Ascending aorta (tissue), 2 donors: ENCODE measurements at places on chromosomes 4 and X.

GRCh38 chr4:176744091-176744490 is 48.6 kb downstream of the VEGFC start:
- DNase-seq = no peak

- DNase-seq = no peak
These were observed 305.1 kb upstream of the ANXA10 start for GRCh38 chr4:167787231-167787630.

DNA sequence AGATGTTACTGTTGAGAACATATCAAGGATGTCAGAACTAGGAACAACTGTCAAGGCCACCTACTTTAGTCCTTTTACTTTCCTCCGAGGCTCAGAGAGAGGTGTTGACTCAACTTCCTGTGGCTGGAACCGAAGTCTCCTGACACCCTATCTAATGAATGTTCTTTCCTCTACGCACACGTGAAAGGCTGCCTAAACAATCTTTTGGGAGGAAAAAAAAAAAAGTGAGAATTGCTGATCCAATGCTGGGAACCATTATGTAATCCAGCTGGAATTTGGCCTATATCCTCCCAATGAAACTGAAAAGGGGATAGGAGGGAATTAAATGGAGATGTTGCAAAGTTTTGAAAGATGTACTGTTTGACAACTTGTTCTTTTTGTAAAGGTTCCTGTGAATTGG is 8.3 kb upstream of the MAP7D3 start:
- DNase-seq = no peak

- no peak for DNase-seq
These were observed 67.6 kb downstream of the SHOX start for GRCh38 chrX:698206-698605.

DNA sequence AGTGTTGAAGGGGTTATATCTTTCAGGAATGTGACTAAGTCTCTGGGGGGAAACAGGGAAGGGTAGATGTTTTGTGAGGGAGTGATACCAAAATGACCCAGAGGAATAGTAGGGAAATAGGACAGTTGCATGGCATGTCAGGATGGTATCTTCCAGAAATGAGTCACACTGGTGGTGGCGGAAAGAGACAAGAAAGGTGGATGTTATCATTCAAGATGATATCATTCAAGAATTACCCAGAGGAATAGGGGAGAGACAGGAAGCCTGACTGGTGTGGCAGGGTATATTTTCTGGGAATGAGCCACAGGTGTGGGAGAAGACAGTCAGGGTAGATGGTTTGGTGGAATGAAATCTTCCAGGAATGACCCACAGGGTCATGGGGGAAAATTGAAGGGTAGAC is 61.1 kb downstream of the MAOA start:
- no peak for DNase-seq

DNA sequence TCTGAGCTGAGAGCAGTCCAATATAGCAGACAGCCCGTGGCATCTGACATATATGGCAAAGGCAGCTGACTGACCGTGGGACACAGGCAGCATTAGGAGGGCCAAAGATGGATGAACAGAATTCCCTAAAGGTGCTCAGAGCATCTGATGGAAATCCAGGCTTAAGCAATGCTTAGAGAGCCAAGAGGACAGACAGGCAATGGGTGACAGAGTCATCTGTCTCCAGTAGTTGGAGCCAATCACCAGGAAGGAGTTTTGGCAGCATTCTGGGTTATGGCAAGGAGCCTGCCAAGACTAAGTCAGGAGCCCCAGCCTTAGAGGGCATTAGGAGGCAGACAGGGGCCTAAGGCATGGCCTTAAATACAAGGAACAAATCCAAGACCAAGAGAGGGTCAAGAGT is 153.3 kb upstream of the USP9X start:
- DNase-seq = no peak

DNA sequence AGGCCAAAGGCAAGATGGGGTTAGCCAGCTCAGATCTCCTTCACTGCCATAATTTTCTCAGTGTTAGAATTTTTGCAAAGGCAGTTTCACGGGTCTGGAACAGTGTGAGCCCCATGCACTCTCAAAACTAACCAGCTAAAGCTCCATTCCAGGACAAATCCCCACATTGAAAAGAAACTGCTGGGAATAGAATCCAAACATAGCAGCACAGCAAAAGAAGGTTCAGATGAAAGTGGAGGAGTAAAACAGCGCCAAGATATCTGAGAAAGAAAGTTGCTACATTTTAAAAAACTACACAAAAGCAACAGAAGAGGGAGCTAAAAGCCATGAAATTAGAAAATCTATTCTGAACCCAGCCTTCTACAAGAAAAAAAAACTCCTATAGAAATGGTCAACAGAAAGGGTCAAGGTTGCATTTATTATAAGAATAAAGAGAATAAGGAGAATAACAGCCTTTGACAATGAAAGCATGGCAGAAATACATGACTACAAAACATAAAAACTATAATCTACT is 39.6 kb upstream of the SLC7A3 start:
- DNase-seq = no peak

- DNase-seq = no peak
These were observed 149.5 kb downstream of the DHRSX start for GRCh38 chrX:2351321-2351720.

DNA sequence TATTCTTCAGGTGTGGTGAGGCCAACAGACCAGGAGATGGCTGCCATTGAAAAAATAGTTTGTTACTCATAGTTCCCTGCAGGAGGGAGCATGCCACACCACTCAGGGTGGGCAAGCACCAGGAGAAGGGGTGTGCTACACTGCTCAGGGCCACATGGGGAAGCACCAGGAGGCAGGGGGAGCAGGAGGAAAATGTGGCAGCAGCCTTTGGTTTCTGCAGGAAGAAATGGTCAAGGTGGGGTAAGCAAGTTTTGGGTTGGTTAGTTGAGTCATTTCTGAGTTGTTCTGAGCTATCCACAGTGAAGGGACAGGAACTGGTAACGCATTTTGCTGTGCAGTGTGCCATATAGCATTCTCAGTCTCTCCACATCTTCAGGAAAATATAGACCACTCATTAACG is 23.8 kb downstream of the FGFBP1 start:
- DNase-seq = no peak

- no peak for DNase-seq
These were observed 54.4 kb downstream of the KIT start for GRCh38 chr4:54712206-54712605.
